Mesothelial cell of epicardium (in vitro differentiated cells): ENCODE measurements at places on chromosomes 1 and 21.

- no peak for DNase-seq
Measured at GRCh38 chr1:212864201-212864600, 6.1 kb downstream of the FLVCR1 start.

- no peak for DNase-seq
Measured at GRCh38 chr1:117537291-117537920, 68.4 kb upstream of the TENT5C start.

DNA sequence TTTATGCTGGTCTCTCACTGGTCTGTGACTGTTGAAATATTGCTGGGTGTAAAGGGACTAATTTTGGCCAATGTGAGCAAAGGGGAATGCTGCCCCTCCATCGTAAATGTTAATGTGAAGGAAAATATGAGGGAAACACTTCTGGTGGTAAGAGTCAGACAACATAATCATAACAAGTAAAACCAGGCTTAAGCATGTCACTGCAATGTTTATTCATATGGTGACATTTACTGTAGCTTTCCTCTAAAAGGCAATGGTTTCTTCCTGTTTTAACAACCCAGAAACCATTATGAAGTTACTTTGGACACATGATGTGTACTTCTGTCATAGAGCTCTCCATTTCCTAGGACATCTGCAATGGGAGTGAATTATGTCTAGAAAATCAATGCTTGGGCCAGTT, 358.0 kb downstream of the LMO4 start:
- no peak for DNase-seq

GRCh38 chr1:201515062-201515750, 8.3 kb upstream of the CSRP1 start:
- no peak for DNase-seq

DNA sequence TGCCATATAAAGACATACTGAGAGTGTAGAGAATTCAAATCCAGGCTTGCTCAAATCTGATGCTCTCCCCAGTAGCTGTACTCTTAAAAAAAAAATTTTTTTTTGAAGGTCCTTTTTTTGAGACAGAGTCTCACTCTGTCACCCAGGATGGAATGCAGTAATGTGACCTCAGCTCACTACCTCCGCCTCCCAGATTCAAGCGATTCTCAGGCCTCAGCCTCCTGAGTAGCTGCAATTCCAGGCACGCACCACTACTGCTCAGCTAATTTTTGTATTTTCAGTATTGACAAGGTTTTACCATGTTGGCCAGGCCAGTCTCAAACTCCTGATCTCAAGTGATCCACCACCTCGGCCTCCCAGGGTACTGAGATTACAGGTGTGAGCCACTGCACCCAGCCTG, 28.7 kb downstream of the STYXL2 start:
- no peak for DNase-seq

DNA sequence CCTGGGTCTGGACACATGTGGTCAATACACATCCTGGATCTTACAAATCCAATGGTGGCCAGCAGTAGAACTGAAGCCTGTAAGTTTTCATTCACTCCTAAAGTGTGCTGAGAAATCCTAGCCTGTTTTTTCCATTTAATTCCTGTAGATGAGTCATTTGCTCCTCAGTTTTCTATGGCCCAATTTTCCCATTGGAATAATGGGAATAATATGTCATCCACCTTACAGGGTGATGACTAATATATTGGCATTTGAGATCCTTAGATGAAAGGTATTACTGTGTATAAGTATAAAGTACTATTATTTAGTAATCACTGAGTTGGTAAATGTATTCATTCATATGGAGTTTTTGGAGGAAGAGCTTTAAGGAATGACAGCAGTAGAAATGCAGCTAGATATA, 89.7 kb upstream of the ADAR start:
- DNase-seq: no peak

DNA sequence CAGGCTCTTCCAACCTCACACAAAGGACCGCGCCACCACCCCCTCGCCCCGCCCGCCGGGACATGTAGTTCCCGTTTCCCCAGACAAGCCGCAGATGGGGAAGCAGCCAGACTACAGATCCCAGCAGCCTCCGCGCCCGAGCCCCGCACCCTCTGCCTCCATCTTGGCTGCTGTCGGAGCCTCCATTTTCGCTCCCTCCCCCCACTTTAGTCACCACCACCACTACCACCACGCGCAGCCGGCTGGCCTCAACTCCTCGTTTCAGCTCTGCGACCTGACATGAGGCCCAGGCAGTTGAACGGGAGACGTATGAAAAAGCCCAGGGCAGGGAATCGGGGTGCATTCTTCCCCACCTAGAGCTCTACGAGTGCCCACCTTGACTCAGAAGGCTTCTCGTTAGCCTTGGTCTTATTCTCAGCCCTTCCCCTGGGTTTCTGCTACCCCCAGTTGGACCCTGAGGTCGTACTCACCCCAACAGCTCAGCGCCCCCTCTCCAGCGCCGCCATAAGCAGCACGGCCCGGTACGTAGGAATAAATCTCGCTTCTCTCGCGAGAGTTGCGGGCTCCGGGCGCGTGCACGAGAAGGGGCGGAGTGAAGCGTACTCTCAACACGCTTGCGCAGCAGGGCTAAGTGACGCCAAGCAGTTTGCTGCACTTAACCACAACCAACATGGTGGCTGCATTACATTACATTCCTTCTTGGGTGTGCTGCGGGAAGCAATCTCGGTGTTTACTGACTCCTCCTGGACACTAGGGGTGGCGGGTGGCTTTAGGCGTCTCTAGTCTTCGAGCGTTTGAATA, at the start of gene CSDE1:
CSDE1 (minus strand) TSS at position 530 of the 801 bp plus-strand sequence. CDS start 18,094 bp downstream, outside the sequence.
- DNase-seq: peak; percentile 98

DNA sequence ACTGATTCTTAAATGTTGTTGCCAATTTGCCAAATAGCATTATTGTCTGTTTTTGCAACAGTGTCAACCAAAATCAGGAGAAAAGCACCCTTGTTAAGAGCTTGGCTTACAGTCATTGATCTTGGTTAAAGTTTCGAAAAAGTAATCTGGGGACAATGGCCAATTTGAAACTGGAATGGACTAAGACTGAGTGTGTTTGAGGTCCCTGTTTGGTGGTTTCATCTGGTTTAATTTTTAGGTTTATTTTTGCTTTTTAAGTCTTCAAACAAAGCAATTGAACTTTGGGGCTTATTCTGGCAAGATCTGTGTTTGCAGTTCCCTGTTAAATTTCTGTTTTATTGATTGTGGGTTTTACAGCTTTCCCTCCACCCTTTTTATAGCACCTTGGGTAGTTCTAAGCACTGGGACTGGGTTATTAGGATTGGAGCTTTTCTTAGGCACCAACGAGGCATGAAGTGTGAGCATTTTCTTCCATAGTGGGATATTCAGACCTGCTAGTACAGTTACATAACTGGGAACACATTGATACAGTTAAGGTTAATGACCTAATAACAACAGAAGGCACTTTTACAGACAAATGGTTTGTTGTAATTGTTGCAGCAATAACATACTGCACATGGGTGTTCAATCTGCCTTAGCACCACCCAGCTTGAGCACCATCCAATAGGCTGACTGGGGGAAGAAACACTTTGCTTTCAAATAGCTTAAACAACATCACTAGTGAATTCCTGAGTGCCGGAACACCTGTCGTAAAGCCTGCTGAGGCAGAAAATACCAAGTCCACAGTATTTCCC, 40.6 kb upstream of the MAP10 start:
- no peak for DNase-seq

DNA sequence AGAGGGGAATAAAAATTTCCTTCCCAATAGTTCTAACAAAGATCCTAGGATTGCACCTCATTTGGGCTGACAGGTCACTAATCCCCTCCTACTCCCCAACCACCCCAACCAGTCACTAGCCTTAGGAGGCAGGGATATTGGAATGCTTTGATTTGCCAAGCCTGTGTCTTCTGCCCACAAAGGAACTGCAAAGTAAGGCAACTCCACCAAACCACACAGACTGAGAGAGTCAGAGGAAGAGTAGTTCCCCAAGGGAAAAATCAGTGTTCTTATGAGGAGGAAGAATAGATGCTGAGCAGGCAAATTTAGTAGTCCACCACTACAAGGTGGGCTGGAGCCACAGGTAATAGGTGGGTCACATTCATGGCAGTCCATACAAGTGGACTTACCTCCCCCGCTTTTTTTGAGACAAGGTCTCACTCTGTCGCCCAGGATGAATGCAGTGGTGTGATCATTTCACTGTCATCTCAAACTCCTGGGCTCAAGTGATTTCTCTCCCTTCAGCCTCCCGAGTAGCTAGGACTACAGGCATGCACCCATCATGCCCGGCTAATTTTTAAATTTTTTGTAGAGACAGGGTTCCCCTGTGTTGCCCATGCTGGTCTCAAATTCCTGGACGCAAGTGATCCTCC, 3.7 kb upstream of the TMEM39B start:
- DNase-seq: no peak

DNA sequence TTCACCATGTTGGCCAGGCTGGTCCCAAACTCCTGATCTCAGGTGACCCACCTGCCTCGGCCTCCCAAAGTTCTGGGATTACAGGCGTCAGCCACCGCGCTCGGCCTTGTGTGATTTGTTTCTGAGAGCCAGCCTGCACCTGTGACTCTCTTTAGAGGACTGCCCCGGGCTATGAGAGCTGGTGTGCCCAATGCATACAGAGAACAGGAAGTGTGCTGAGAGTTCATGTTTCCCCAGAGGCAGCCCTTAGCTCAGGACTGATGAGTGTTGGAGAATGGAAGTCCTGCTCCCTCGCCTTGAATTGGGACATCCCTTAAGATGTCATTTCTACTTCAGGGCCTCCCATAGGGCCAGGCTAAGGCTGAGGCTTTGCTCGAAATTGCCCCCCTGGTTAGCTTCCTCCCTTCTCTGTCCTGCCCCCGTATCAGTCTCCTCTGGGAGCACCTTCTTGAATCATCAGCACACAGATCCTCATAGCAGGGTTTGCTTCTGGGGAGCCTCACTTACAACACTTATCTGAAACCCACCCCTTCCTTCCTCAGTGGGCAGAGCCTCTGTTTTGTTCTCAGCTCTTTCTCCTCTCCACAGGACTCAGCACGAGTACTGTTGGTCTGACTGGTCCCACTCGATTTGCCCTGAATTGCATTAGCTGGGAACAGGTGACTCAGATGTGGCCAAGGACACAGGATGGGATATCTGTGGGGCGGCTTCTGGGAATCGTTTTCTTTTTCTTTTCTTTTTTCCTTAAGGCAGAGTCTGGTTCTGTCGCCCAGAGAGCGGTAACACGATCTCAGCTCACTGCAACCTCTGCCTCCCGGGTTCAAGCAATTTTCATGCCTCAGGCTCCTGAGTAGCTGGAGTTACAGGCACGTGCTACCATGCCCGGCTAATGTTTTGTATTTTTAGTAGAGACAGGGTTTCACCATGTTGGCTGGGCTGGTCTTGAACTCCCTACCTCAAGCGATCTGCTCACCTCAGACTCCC, 80.1 kb downstream of the UBIAD1 start:
- DNase-seq: no peak

DNA sequence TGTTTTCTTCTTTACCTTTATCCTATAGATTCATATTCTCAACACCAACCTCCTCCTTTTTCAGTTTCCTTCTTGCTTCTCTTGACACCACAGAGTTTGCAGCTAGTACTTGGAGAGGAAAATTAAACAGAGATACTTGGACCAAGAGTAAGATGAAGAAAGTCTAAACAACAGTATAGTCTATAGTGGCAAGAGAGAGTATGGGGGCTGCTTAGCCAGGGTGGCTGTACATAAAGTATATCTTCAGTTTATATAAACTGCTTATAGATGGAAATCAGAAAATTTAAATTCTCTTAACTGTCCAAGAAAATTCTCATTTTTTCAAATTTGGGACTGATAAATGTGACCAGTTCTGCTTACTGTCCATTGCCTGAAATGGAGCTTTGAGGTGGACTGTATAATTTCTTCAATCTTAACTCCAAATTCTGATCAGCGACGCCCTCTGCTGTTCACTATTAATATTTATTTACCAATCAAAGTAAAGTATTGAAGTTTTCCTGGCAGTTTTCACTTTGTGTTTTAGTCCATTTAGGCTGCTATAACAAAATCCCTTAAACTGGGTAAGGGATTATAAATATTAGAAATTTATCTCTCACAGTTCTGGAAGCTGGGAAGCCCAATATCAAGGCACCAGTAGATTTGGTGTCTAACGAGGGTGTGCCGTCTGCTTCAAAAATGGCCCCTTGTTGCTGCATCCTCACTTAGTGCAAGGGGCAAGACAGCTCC, 14.8 kb upstream of the METTL18 start:
- no peak for DNase-seq

DNA sequence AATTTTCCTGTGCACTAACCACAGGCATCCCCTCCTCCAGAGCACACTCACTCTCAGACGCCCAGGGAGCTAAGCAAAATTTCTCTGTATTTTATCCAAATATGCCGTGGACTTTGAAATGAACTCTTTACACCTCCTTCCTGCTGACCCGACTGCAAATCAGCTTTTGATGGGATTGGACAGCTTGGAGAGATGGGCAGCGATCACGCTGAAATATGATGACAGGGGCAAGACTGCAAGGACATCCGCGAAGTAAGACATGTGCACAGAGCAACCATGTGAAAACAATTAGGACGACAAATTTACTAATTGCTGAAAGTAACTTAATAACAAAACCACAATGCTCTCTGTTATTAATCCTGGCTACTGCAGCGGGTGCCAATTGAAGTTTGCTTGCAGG, 64.6 kb upstream of the CLDN14 start:
- DNase-seq: no peak
